ENCODE measurements at places on chromosomes 2 and 18.

DNA sequence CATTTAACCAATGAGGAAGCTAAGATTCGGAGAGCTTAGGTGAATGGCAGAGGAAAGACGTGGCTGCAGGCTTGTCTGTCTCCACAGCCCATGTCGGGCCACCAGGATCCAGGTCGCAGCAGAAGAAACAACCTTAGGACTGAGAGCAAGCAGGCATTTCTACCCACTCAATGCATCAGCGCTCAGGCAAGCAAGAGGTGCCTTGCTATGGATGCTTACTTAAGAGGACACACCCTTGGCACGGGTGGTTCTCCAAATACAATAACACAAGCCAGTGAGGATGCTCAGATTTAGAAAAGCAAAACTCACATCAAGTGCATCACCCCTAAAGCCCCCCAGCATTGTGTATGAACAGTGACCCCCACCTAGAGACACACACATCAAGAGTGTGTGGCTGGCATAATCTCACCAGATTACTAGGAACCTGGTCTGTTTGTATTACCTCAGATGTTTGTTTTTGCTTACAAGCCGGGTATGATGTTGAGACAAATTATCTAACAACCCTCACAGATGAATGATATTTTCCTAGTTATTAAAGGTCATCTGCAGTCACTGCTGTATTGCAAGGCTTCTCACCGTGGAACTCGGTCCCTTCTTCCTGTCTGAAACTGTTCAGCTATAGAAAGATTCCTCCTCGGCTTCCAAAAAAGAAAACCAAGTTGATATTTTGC is 34.2 kb upstream of the NPAS2 start:
- no peak for DNase-seq

- no peak for DNase-seq
Measured at GRCh38 chr2:110802208-110802932, 70.0 kb downstream of the ACOXL start.

GRCh38 chr2:151619337-151619989 is 114.8 kb downstream of the NEB start:
- DNase-seq, result peak; percentile 95

GRCh38 chr2:182404975-182405561 is 21.8 kb downstream of the PDE1A start:
- no peak for DNase-seq

GRCh38 chr2:240648155-240648649 is 22.9 kb downstream of the GPR35 start:
- no peak for DNase-seq

GRCh38 chr2:27209621-27210401 is 2.0 kb upstream of the ATRAID start:
- DNase-seq, result no peak

DNA sequence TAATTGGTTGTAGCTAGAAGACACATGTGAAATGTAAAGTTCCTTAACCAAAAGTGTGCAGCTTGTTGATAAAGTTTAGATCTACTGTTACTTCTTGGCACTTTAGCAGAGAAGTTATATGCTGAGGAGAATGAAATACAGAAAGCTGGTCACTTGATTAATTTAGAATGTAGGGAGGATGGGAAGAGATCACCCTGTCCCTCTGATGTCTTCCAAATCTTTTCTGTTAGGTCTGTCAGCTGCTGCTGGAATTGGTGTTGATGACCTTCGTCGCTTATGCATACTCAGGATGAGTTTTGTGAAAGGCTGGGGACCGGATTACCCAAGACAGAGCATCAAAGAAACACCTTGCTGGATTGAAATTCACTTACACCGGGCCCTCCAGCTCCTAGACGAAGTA is 48.0 kb downstream of the SMAD4 start:
- no peak for DNase-seq

Measured in glomerular endothelial cell (primary cell).